Fibroblast of skin of right quadriceps (primary cell): ENCODE measurements at places on chromosomes 12 and 14.
A peak's percentile ranks its signal among the peaks of the same experiment; 100 is the strongest.

- no peak for DNase-seq
Measured at GRCh38 chr12:133236144-133236543, 467 bp upstream of the ANHX start.

- no peak for DNase-seq
Measured at GRCh38 chr12:40502322-40502721, 189.9 kb upstream of the CNTN1 start.

DNA sequence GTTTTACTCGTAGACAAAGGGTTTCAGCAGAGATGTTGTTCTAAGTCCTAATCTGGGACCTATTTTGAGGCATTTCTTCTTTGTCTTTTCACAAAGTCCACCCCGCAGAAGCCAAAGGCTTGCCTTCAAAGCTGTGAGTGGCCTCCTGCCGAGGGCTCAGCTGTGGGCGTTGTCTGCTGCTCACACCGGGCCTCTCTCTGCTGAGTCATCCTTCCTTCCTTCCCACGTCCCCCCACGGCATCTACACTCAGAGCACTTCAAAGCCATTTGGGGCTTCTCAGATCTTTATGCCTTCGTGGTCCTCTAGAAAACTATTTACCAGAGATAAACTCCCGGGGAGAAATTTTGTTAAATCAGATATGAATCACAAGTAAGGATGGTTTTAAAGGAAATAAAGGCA lies 115.9 kb upstream of the TMPO start:
- DNase-seq = peak; percentile 76

- no peak for DNase-seq
Measured at GRCh38 chr12:75774261-75775052, 257.1 kb downstream of the PHLDA1 start.

GRCh38 chr14:81388336-81388735 lies 11.8 kb downstream of the STON2 start:
- no peak for DNase-seq

DNA sequence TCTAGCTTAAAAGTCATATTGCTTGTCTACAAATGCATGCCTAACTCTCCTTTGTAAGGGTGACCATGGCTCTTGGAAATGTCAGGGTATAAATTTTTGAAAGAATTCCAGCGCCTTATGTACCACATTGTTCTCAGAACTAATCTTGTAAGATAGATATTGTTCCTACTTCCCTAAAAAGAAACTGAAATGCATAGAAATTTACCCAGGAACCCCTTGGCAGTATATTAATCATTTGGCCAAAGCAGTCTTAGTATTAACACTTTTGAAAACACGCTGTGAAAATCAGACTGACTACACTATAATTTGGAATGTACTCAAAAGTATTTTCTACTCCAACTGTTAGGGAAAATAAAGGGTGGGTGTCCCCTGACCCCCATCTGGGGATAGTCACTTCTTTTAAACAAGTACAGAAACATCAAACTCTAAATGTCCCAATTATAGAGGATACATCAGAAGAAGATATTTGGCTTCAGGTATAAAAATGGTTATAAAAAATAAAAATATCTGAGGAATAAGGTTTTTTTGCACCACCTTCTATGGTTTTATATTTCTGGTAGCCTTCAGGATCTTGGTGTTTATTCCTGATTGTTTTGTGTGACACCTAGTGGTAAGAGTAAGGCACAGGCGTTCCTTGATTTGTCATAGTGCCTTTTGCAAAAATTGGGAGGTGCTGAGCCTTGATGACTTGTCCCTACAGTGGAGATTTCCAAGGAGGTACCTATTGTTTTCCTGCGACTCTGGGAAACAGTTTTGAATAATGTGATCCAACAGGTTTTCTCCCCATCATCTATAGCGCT lies 2.2 kb upstream of the NFKBIA start:
- DNase-seq = peak; percentile 65

DNA sequence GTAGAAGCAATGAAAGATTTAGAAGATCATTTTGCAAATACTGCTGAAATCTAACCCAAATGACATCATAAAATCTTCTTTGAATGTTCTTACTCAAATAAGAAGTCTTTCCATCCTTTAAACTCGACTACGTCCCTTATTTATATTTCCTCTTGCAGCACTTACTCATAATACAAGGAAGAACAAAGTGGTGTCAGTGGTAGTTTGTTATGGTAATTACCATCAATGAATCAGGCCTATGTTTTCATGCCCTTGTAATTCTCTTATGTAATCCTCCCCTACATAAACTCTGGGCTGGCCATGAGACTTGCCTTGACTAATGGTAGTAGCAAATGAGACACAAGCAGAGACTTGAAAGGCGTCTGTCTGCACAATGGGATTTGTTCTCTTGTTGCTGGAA lies 17.0 kb downstream of the EEA1 start:
- DNase-seq = peak; percentile 44

DNA sequence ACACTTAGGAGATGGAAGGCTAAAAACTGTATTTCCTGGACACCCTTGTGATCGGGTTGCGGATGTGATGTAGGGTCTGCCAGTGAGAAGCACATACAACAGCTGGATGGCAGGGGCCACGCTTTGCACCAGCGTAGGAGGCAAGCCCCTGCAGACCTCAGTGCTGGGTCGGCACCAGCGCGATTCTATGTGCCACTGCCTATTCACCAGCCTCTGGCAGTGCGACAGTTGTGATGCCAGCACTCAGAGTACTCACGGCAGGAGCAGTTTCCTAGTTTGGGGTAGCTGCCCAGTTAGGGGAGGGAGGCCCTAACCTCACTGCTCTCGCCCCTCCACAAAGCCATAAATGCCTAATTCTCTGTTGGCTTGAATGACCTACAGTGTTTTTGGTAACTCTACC lies 31.6 kb downstream of the SPTLC2 start:
- no peak for DNase-seq

- DNase-seq = peak; percentile 14
Measured at GRCh38 chr12:8996682-8997405, 7.5 kb downstream of the KLRG1 start.

DNA sequence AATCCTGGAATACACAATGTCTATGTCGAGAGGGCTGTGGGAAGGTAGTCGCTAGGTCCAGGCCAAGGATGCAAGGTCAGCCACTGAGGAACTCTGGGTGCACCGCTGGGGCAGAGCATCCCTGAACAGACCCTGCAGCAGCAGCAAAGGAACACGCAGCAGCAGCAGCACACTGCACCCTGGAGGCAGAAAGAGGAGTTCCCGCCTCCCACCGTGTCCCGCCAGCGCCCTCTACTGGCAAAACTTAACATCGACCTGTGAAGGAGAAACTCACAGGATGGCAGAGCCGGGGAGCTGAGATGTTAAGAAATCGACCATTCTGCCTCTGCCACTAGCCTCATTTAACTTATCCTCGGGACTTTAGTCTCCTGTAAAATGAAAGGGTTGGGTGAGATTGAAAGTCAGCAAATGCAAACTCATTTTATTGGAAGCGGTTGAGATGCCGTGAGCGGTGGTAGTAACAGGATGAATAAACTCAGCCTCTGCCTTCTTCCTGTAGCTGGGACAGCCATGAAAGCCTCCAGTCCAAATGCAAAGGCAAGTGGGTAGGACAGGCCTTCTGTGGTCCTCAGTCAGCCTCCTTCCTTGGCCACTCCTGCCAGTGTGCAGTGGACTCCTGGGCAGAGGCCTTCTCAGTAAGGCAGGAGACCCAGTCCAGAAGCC lies 45.6 kb downstream of the STAB2 start:
- peak; percentile 42 for DNase-seq

DNA sequence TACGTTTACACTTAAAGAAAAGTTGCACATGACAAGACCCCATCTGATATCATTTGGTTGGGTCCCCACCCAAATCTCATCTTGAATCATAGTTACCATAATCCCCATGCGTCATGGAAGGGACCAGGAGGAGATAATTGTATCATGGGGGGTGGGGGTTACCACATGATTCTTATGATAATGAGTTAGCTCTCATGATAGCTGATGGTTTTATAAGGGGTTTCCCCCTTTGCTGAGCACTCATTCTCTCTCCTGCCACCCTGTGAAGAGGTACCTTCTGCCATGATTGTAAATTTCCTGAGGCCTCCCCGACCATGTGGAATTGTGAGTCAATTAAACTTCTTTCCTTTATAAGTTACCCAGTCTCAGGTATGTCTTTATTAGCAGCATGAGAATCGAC lies 60.3 kb downstream of the PHLDA1 start:
- DNase-seq = no peak
